Central memory CD4-positive, alpha-beta T cell (primary cell): ENCODE measurements at places on chromosomes 2 and 18.

GRCh38 chr2:200320344-200320743 lies 13.9 kb downstream of the SPATS2L start:
- DNase-seq, result no peak

- DNase-seq, result no peak
Measured at GRCh38 chr2:145066856-145067548, 547.1 kb upstream of the ZEB2 start.

GRCh38 chr2:136010126-136010525 lies 24.7 kb upstream of the DARS1 start:
- no peak for DNase-seq

- no peak for DNase-seq
Measured at GRCh38 chr2:51723691-51724090, 691.8 kb upstream of the NRXN1 start.

DNA sequence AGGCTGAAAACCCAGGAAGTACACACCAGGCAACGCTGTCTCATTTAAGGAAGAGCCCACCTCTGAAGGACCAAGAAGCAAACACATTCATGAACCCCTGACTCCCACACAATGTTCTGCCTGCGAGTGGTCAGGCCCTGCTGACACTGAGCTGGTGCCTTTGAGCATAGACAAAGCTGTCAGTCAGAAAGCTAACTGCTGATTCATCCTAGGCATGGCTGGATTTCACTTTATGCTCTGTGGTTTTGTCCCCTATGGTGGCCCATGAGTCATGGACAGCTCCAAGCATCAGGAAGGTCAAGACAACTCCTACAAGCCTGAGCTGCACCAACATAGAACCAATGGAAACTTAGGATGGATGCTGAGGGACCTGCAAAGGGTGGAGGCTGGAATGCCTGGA lies 78.9 kb downstream of the UXS1 start:
- DNase-seq, result no peak

- no peak for DNase-seq
Measured at GRCh38 chr2:212998626-212999359, 152.6 kb downstream of the IKZF2 start.

DNA sequence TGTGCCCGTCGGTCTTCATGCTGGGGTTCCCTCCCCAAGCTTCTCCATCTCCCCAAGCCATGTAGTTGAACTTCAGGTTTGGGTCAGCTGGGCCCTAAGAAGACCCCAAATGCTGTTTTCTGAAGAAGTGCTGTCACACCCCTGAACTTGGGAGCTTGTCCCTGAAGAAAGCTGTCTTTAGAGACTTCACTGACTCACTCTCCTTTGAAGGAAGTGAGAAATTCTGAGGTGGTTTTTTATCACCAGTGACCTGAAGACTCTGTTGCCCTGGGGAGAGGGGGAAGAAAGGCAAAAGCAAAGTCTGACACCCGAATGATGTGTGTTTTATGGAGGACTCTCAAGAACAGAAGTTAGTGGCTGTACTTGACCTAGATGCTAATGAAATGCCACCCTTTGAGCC lies 83.6 kb upstream of the BCL2L11 start:
- no peak for DNase-seq

DNA sequence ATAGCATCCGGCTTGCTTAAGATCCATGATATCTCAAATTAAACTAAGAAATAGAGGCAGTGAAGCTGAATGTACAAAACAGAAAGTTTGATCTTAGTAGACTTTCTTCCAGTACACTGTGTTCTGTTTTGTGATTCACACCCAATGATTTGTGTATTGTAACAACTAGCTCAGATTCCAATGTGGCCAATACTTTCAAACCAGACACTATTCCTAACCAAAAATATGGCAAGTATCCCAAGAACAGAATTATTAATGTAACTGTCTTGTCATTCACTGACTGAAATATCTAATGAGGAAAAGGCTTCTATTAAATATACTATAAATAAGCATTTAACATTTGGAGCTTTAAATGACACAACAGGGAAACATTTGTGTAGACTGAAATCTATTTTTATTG lies 299.1 kb downstream of the NRXN1 start:
- DNase-seq, result no peak

GRCh38 chr2:54295911-54296310 lies 39.9 kb upstream of the TSPYL6 start:
- DNase-seq, result no peak

DNA sequence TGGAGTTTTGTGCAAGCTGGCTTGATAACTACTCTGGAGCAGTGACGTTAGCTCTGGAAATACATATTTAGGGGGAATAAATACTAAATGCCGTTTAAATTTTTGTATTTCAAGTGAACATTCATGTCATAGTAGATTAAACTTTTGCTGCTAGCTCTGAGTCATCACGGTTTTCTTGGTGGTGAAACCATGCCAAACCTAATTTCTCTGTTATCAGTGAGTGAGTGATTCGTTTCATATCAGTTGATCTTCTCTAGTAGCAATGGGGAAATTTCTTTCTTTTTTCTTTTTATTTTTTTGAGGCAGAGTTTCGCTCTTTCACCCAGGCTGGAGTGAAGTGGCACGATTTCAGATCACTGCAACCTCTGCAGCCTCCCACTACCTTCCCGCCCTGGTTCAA lies 211.1 kb downstream of the PTPRM start:
- DNase-seq, result no peak

- no peak for DNase-seq
Measured at GRCh38 chr2:217790681-217791392, 212.0 kb downstream of the TNS1 start.

DNA sequence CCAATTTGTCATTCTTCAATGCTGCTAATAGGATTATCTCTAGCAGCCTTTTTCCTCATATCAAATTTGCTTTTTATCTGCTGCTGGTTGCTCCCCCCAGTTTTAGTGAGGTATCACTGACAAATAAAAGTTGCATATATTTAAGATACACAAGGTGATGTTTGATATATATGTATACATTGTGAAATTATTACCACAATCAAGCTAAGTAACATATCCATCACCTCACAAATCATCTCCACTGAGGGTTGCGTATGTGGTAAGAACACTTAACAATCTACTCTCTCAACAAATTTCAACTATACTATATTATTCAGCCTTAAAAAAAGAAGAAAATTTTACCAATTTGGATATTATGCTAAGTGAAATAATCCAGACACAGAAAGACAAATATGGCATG lies 30.5 kb upstream of the UBE2E3 start:
- DNase-seq, result no peak

GRCh38 chr2:33406622-33407021 lies 69.8 kb upstream of the RASGRP3 start:
- no peak for DNase-seq

- no peak for DNase-seq
Measured at GRCh38 chr2:200003444-200003843, 48.1 kb downstream of the MAIP1 start.

DNA sequence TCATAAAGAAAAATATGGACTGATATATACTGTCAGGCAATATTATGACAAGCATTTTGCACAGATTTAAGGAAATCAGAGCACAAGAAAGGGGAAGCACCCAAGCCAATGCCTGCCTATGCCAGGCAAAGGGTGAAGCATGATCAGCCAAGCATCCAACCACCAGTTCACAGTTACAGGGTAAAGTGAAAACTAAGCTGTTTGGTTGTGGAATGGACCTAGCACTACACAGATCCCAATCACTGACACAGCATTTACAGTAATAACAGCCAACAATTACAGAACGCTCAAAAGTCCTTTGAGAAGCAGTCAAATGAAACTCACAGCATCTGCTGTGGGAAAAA lies 90.3 kb downstream of the SP3 start:
- DNase-seq, result no peak

DNA sequence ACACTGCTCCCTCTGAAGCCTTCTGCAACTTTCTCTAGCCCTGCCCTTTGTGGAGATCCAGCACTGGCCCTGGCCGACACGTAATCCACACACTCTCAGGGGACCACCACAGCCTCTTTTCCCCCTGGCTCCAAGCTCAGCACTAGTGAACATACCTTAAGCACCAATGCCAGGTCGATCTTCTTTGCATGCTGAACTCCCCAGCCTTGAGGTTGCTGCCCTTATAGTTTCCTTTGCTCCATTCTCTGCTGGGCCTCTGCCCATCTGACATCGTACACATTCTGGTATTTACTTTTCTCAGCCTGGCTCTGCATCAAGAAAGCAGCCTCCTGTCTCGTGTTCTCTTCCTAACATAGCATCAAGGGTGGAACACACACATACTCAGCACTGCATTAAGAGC lies 361.5 kb downstream of the LPIN1 start:
- DNase-seq, result no peak

DNA sequence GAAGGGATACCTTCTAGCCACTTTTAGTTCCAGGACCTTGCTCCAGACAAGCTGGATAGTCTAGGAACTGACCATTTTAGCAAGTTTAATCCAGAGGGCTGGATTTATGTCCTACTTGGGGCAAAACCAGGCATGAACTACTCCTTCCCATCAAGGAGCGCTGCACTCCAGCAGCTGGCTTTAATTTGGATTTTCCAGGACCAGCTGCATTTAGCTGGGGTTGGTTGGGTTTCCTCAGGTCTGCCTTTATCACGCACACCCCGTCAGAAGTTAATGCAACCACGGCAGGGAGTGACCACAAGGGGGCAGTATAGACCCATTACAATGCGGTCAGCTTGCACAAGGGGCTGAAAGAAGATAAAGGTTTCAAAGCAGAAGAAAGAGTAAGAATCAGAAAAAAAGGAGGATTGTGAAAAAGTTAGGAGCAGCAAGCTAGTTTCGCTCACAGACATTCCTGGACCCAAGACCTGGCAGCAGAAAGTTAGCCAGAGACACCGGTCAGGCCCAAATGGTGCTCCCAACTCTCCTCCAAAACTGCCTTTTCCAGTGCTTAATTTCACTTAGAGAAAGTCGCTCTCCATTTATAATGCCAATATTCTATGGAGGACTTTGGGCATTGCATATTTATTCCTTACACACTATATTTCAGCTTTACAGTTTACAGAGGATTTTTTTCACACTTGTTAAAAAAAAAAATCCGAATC lies 40.1 kb downstream of the SLC4A1AP start:
- peak; percentile 73 for DNase-seq

DNA sequence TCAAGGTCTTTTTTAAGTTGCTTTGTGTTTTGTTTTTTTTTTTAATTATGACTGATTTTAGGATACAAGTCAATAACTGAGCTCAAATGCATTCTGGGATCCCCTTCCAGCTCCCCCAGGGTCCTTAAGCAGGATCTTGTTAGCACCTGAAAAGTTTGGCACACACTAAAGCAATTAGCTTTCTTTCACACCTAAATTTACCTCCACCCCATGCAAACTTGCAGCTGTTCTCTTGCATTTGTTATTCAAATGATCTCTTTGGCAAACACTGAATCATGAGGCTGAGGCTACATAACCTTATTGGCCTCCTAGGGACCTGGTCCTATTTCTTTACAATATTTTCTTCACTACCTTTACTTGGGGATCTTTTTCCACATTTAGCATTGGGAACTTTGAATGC lies 2026.1 kb upstream of the CELF4 start:
- DNase-seq, result no peak

DNA sequence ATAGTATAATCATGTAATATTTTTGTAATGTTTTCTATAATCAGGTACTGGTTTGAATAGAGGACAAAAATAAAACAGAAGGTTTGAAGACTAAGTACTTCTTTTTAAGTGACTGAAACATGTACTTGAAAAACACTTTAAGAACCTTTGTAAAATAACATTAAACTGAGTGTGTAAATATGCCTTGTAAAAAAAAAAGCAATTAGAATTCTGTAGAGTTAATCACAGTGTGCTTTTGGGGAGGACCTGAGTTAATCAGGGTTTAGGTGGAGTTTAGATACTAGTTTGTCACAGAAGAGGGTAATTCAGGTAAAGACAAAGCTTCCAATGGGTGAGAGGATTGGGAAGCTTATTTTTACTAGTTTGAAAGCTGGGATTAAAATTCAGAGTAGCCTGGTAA lies 10.3 kb downstream of the MBD5 start:
- no peak for DNase-seq

GRCh38 chr2:136068581-136069227 lies 49.2 kb downstream of the CXCR4 start:
- DNase-seq, result no peak

DNA sequence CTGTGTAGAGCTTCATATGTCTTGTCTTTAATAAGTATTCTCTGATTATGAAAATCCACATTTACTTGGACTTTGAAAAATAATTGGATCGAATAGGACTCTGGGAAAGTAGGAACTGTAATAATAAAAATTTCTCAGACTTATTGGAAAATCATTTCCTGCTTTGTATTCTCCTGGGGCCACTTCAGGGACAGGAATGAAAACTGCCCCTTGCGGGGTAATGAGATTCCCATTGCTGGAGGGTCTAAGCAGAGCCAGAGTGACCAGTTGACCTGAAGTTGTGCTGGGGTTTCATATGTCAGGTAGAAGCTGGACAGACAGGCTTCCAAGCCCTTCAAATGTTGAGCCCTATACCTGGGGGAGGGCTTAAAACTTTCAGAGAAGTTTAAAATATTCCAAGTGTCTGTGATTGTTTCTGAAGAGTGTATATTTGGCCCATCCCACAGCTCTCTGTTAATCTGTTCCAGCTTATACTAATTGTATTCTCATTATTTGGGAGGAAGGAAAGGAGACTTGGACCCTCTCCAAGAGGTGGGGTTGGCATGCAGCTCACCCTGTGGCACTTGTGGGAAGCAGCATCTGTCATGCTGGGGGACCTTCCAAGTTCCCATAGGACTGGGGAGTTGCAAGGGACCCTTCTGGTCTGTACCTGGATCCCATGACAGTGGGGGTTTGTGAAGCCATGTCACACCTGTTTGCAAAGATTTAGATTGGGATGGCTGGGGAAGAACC lies 268.7 kb upstream of the ATP5MC3 start:
- no peak for DNase-seq

DNA sequence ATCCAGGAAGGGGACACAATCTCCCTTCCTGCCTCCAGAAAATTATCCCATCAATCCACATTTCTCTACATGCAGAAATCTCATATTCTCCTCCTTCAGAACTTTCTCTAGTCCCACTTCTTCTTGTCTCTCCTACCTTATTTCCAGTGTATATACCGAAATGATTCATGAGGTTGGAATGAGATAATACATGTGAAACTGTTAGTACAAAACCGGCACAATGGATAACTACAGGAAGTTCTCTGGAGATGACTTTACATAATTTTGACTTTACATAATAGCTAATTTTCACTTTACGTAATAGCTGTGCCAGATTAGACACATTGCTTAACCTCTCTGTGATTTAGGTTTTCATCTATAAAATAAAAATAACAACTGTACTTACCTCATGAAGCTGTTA lies 801.3 kb downstream of the ERBB4 start:
- no peak for DNase-seq

DNA sequence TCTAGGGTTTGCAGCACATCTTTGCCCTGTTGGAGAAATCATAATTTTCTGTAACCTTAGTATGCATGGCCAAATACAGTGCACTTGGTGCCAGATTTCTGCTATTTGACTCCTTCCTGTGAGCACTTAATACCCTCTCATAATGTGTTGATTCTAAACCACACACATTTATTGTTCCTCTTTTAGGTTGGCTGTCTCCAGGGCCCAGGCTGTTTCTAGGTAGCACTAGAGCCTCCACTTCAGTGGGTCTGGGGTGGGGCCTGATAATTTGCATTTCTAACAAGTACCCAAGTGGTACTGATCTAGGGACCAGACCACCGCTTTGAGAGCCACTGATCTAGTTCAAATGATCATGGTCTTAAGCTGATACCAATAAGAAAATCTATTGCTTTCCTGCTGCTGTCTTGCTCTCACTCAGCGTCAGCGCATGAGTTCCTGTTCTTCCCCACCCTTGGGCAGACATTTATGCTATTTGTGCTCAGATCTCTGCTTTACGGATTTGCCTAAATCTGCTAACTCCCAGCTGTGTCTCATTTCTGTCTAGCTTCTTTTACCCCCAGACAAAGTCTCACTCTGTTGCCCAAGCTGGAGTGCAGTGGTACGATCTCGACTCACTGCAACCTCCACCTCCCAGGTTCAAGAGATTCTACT lies 7.4 kb downstream of the PTRHD1 start:
- no peak for DNase-seq

- no peak for DNase-seq
Measured at GRCh38 chr2:158967114-158967730, 1.2 kb upstream of the TANC1 start.
